ENCODE measurements at places on chromosomes 16 and 17.

DNA sequence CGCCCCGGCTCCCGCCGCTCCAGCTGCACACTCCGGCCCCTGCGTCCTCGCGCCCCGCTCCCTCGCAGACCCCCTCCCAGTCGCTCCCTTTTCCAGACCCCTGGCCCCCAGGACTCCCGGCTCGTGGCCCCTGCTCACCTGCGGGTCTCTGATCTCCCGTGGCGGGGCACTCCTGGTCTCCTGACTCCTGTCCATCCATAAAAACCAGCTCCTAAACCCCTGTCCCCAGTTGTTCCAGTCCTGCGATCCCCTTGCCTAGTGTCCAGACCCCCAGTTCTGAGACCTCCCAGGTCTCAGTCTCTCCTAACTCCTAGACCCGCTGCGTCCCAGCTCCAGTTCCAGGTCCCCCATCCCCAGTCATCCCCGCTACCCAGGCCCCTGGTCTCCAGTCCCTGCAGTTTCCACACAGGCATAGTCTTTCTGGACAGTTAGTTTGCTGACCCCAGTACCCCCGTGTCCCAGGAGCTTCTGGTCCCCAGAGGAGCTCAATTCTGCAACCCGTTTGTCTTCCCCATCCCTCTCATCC, 379 bp downstream of the SNX29 start:
- no peak for DNase-seq

DNA sequence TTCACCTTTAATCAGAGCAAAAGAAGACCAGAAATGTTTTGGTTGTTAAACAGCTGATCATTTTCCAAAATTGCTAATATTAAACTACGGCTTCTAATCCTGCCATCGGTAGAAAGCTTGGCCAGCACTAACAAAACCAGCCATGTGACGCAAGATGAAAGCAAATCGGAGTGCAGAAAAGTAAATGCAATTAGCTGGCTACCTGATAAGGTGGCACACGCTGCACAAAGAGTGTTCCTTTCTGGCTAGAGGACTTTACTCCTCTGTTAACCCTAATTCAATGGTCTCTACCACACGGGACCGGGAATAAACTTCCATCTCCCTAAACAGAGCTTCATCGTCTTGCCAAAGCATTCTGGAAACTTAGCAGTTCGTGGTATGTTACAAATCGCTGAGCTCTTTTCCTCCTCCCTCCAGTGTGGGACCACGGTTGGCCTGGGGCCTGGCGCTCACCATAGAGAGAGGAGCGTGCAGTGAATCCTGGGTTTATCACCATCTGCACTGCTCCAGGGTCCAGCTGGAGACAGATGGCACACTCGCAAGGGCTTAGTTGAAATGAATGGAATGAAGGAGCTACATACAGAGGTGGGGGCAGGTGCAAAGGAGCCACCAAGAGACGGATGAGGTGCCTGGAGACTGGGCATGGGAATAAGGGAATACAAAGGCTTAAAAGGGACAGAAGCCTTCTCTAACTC, 10.1 kb upstream of the COG1 start:
- DNase-seq: no peak

DNA sequence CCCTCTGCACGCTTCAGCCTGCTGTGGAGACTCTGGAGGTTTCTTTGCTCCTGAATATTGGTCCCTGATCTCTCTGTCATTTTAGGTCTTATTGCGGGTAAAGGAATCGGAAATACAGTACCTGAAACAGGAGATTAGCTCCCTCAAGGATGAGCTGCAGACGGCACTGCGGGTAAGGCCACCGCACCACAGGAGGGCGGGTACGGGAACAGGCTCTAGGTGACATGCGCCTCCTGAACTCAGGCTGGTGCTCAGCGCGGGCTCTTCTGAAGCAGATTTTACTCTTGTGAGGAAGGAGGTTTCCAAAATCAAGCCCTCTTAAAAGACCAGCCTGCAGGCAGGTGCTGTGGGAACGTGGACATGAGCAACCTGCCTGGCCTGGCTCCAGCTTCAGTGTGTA, 29.8 kb downstream of the PLD6 start:
- no peak for DNase-seq

- no peak for DNase-seq
Observed at GRCh38 chr16:26765087-26765486, 301.6 kb upstream of the C16orf82 start.

GRCh38 chr17:47978324-47978723, 7.4 kb downstream of the CDK5RAP3 start:
- peak; percentile 77 for DNase-seq

DNA sequence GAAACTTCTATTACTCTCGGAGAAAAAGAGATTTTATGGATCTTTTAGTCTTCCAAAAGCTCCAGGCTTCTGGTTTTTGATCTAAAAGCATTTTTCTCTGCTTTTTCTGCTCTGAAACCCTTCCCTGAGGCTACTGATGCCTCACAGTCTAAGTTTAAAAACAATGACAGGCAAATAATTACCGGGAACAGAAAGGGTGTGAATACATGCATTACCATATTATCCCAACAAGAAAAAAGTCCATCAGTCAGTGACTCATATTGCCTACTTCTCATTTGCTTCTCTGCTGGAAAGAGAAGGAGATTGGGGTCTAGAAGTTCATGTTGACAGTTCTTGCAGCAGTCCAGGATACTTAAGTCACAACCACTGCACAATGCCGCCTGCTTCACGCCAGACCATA, 482.9 kb upstream of the C16orf82 start:
- no peak for DNase-seq

GRCh38 chr17:56506349-56506748, 87.2 kb upstream of the NOG start:
- no peak for DNase-seq

DNA sequence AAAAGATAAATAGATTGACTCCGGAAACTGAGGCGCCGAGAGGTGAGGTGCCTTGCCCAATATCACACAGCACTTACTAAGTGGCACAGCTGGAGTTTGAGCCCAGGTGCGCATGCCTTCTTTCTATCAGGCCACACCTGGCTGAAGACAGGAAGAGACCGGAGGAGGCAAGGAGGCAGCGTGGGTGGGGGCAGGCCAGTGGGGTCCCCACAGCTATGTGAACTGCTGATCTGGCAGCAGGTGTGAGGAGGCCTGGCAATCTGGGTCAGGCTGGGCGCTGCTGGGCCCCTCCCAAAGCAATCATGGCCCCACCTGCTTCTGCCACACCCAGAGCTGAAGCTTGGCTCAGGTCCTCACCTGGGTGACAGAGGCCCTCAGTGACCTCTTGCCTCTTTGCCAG, 1.9 kb upstream of the GDPD3 start:
- no peak for DNase-seq

DNA sequence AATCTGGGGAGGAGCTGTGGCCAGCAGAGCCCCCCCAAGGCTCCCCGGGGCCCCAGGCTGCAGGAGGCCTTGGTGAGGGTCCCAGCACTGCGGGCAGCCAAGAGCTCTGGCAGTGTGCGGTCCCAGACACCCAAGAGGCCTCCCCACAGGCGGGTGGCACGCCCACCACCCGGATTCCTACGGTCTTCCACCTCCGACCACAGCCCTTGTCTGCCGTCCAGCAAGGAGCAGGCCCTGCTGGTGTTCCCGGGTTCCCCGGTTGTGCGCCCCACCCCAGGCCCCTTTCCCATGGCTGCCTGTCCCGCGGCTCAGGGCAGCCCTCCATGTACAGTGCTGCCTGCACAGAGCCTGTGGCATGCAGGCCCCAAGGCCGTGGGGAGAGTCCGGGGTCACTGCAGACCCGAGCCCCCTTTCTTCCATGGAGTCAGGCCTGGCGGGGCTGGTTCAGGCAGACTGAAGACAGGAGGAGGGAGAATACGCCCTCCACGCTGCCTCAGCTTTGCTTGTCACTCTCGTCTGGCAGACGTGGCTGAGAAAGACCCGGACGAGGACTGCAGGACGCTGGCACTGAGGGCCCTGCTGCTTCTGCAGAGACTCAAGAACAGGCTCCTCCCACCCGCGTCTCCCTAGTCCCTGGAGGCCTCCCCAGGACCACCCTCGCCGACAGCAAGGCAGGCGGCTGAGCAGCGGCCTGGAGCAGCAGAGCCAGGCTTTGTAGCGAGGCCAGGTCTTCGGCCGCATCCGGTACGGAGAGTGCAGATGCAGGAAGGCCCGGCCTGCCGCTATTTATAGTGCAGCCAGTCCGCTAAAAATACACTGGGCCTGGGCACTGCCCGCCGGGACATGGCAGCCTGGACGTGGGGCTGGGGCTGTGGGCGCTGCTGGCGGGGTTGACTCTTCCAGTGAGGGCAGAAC, 16.4 kb downstream of the TELO2 start:
- no peak for DNase-seq

- no peak for DNase-seq
Observed at GRCh38 chr17:61986898-61987297, 59.1 kb upstream of the INTS2 start.

DNA sequence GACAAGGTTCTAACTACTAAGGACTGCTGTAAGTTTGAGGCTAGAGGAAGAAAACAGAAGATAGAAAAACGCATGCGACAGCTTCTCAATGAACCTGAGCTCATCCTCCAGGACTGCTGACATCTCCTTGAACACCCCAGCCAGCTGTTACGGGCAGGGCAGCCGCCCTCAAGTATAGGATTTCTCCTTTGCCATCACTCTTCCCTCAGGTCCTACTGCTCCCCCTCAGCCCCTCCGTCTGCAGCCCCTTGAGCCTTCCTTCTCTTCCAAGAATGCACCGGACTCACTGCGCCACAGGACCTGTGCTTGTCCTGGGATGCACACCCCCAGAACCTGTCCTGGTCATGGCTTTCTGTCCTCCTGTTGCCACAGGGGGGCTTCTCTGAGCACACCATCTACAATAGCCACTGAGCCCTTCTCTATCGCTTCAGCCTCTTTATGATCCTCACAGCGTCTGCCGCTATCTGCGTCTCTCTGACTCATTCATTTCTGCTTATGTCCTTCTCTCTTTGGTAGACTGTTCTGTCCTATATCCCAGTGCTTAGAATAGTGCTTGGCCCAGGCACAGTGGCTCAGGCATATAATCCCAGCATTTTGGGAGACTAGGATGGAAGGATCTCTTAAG, 15.7 kb upstream of the XYLT2 start:
- no peak for DNase-seq

DNA sequence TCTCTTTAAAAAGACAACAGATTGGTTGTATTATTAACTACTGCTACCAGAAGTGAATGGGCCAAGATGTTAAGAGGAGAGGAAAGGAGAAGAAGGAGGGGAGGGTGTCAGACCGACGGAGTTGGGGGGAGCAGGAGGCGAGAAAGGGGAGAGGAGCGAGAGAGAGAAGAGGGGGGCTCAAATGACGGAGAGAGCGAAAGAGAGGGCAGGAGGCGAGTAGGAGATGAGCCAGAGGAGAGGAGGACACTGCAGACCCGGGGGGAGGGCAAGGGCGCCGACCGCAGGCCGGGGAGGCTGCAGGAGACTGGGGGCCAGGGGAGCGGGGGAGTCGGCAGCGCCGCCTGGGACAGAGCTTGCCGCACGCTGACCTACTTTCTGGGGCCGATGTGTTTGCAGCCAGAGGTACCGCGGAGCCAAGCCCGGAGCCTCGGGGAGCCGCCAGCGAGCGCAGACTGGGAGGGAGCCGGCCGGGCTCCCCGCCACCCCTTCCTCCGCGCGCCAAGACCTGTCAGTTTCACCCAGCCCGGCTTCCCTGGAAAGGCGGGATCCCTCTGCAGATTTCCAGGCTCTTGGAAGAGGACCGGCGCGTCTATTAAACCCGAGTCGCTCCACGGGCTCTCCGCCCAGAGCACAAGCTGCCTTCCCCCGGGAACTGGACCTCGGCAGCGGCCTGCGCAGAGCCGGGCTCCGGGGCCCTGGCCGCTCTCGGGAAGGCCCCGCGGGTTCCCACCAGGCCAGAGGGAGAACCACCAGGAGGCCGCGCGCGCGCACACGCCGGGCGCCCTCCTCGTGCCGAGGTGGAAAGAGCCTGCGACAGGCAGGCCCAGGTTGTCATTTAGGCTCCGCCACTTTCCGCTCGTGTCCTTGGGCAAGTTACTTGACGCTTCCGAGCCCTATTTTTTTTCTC, 74.6 kb downstream of the CMC2 start:
- DNase-seq: peak; percentile 74

GRCh38 chr17:64984851-64985521, 65.7 kb upstream of the LRRC37A3 start:
- DNase-seq: peak; percentile 62
